Peyer's patch (tissue), 4 donors: ENCODE measurements at places on chromosomes 16 and 17. TPM values are rescaled to one million over a fixed set of nuclear protein-coding genes. Genes with fewer than 3 reads are reported as not detected.
A peak's percentile ranks its signal among the peaks of the same experiment; 100 is the strongest.

GRCh38 chr16:78931267-78931666 is 669.3 kb downstream of the MAF start:
- no peak overlapping the region for H3K27ac ChIP-seq
- no peaks in the 10 kb centered on the region for H3K4me1 ChIP-seq
- no peak for DNase-seq
- H3K4me3 ChIP-seq = no peak overlapping the region
- H3K36me3 ChIP-seq = no peaks in the 10 kb centered on the region

DNA sequence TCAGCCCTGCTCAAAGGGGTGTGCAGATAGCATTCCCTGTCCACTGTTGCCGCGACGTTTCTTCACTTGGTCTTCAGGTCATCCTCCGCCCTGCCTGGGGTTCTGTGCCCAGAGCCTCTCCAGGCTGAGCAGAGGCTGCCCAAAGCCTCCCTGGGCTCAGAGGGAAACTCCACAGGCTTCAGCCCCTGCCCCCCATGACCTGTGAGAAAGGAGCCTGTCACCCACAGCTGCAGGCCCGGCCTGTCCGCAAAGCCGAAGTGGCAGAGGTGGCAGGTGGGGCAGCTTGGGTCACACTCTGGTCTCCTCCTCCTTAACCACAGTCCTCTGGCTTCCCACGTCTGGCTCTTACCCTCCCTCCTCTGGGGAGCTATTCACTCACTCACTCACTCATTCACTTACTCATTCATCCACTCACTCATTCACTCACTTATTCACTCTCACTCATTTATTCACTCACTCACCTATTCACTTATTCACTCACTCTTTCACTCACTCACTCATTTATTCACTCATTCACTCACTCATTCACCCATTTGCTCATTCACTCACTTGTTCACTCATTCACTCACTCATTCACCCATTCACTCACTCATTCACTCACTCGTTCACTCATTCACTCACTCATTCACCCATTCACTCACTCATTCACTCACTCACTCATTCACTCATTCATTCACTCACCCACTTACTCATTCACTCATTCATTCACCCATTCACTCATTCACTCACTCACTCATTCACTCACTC is 7.1 kb upstream of the CPSF4L start:
- DNase-seq = no peak
- no peak overlapping the region for H3K27ac ChIP-seq
- no peaks in the 10 kb centered on the region for H3K36me3 ChIP-seq
- no peaks in the 10 kb centered on the region for H3K4me1 ChIP-seq

DNA sequence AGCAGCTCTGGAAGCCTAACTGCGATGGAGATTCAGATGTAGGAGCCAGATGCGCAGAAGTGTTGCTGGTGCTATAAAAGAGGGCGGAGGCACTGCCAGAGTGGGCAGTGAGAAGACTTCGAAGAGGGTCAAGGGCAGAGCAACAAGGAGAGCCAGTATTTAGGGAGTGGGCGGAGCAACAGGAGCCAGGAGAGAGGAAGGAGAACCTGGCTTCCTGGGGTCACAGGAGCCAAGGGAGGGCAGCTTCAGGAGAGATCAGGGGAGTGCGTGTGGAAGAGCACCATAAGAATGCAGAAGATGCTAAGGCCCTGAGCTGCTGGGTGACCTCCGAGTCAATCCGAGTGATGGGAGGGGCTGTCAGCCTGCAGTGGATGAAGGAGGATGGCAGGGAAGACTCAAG is 14.4 kb upstream of the MRPS23 start:
- DNase-seq = no peak
- H3K4me1 ChIP-seq = no peaks in the 10 kb centered on the region
- no peaks in the 10 kb centered on the region for H3K27me3 ChIP-seq
- H3K36me3 ChIP-seq = no peaks in the 10 kb centered on the region
- no peak overlapping the region for H3K4me3 ChIP-seq
- H3K27ac ChIP-seq = no peak overlapping the region

GRCh38 chr17:12136646-12137045 is 116.0 kb downstream of the MAP2K4 start:
- DNase-seq = no peak
- no peaks in the 10 kb centered on the region for H3K4me1 ChIP-seq
- no peaks in the 10 kb centered on the region for H3K36me3 ChIP-seq
- H3K4me3 ChIP-seq = no peak overlapping the region
- H3K27ac ChIP-seq = no peak overlapping the region

- no peaks in the 10 kb centered on the region for H3K27me3 ChIP-seq
- H3K27ac ChIP-seq = peak overlapping the region; percentile 99
- no peak overlapping the region for H3K4me3 ChIP-seq
- peak; percentile 82 for DNase-seq
- H3K4me1 ChIP-seq = peaks cover 25% of the 10 kb centered on the region
Observed at GRCh38 chr16:4800290-4801041, 2.0 kb downstream of the ROGDI start.

- no peak for DNase-seq
- no peaks in the 10 kb centered on the region for H3K27me3 ChIP-seq
- H3K36me3 ChIP-seq = no peaks in the 10 kb centered on the region
- no peak overlapping the region for H3K27ac ChIP-seq
- no peak overlapping the region for H3K4me3 ChIP-seq
Observed at GRCh38 chr17:60744355-60744966, 66.8 kb downstream of the BCAS3 start.

- no peak overlapping the region for H3K4me3 ChIP-seq
- DNase-seq = no peak
- H3K27ac ChIP-seq = no peak overlapping the region
- H3K36me3 ChIP-seq = no peaks in the 10 kb centered on the region
Observed at GRCh38 chr16:48201515-48202201, 42.4 kb upstream of the LONP2 start.

DNA sequence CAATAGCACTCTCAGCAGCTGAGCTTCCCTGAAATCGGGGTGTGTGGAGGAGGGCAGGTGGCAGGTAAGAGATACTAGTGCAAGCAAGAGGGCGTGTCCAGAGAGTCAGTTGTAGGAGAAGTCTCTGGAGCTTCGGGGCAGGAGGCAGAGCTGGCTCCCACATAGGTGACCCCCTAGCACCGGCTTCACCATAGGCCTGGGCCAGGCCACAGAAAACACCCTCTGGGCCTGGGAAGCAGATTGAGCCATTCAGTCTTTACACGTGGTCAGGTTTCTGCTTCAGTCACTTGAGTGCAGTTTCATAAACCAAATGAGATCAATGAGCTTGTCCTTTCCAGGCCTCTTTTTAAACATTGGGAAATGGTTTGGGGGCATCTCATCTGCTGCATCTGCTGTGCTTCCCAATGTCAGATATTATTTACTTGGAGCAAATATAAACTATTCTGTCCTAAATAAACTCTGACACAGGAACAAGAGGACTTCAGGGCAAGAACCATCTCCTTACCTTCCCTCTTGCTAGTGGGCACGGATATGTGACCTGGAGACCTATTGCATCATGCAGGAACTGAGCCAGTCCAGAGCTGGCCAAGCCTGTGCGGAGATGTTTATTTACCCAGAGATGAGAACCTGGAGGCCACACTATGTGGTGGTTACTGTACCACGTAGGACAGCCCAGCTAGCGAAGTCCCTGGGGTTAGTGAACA is 16.1 kb downstream of the CCR7 start:
- DNase-seq = peak; percentile 56
- H3K4me1 ChIP-seq = peaks cover 30% of the 10 kb centered on the region
- no peaks in the 10 kb centered on the region for H3K36me3 ChIP-seq
- no peak overlapping the region for H3K4me3 ChIP-seq
- no peaks in the 10 kb centered on the region for H3K27me3 ChIP-seq

- no peak for DNase-seq
- peaks cover 10% of the 10 kb centered on the region for H3K4me1 ChIP-seq
- H3K4me3 ChIP-seq = no peak overlapping the region
- H3K27ac ChIP-seq = no peak overlapping the region
- no peaks in the 10 kb centered on the region for H3K36me3 ChIP-seq
Observed at GRCh38 chr17:31740611-31741082, 118.4 kb downstream of the COPRS start.

Gene TEKT1
- not detected for total RNA-seq

Gene P2RX1
- total RNA-seq = 27.2 TPM

Gene ARL17B
- 2.5 TPM for total RNA-seq

Gene CD300LF
- total RNA-seq = not detected

Gene NOMO2
- total RNA-seq = 32.2 TPM
